EL (cell line): ENCODE measurements at places on chromosomes 3 and 15.
A peak's percentile ranks its signal among the peaks of the same experiment; 100 is the strongest.

GRCh38 chr3:137471558-137472204 is 292.4 kb upstream of the SOX14 start:
- no peak for DNase-seq

- peak; percentile 37 for DNase-seq
Measured at GRCh38 chr3:167876620-167877281, 141.2 kb downstream of the SERPINI1 start.

GRCh38 chr3:167575000-167575600 is 78.6 kb downstream of the WDR49 start:
- DNase-seq, result no peak

DNA sequence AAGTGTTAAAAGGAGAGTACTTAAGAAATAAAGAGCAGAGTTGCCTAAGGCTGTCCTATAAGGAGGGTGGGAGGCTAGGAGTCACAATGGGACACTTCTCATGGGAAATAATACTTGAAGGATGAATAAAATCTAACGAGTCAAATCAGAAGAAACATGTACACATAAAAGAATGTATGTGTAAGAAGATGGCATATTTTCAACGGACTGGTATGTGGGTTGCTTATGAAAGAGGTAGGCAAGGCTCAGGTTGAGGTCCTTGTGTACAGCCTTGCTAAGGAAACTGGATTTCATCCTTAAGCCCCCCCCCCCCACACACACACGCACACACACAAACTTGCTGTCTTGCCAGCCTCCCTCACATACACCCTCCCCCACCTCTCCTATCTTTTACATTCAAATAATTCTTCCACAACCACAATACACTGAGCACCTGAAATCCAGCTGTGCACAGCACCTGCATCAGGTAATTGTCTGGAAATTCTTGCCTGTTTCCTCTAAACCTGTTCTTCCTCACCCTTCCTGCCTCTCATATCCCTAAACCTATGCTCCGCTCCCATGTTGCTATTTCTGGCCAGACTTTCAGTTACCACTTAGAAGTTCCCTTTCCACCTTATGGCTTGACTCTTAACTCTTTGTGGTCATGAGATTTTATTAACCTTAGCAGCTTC is 79.2 kb downstream of the FMN1 start:
- DNase-seq, result no peak

- no peak for DNase-seq
Measured at GRCh38 chr3:184409331-184409926, 29.6 kb downstream of the CHRD start.

GRCh38 chr3:148643389-148643840 is 54.3 kb upstream of the AGTR1 start:
- peak; percentile 88 for DNase-seq

- no peak for DNase-seq
Measured at GRCh38 chr15:34804113-34804512, 8.8 kb upstream of the ACTC1 start.

DNA sequence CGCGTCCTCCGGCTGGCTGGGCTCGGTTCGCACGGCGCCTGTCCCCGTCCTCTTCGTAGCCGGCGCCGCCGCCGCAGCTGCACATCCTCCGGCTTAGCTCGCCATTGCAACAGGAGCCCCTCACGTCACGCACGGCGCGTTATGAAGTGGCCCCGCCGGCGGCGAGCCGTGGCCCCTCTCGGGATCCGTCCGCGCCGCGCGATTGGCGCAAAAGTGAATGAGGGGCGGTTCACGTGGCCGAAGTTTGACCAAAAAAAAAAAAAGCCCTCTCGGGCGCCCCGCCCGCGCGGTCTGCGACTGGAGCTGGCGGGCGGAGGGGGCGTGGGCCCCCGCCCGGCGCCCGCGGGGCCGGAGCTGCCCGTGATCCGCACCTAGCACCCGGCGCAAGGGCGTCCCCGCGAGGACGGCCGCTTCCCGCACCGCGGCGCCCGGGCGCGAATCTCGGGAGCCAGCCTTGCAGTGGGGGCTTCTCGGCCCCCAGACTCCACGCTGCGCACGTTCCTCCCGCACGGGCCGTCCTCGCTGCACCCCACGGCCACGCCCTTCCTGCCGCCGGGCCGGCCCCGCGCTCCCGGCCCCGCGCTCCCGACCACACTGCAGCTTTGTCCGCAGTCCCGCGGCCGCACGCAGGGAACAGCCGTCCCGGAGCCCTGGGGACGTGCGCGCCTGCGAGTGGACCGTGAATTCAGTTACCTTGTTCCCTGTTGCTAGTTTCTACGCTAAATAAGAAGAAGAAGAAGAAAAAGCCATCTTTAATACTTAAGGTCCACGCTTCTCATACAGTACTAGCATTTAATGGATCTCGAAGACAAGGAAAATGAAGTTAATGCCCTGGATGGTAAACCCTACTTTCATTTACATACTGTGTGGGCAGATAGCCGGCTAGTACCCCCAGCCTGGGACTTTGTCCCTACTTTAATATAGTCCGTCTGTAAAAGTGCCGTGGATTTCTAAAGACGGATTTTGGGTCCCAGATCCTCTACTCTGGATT is at the start of gene CHSY1:
TSS of gene CHSY1 (minus strand) at position 219 of the 991 bp plus-strand sequence. CDS start 592 bp downstream, outside the sequence.
- peak; percentile 93 for DNase-seq

- no peak for DNase-seq
Measured at GRCh38 chr3:143276592-143276991, 157.0 kb downstream of the CHST2 start.

- DNase-seq, result no peak
Measured at GRCh38 chr3:15531346-15531745, 9.8 kb upstream of the COLQ start.

DNA sequence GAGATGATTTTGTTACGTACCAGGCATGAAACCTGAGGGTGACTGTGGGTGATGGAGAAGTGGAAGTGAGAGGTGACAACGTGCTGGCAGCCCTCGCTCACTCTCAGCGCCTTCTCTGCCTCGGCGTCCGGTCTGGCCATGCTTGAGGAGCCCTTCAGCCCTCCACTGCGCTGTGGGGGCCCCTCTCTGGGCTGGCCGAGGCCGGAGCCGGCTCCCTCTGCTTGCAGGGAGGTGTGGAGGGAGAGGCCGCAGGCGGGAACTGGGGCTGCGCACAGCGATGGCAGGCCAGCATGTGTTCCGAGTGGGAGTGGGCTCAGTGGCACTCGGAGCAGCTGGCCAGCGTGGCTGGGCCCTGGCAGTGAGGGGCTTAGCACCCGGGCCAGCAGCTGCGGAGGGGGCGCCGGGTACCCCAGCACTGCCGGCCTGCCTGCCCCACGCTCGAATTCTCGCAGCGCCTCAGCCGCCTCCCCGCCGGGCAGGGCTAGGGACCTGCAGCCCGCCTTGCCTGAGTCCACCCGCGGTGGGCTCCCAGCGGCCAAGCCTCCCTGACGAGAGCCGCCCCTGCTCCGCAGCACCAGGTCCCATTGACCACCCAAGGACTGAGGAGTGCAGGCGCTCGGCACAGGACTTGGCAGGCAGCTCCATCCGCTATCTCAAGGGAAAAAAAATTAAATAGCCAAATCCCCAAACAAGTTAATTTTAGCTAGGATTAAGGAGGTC is 29.7 kb upstream of the MYRIP start:
- DNase-seq, result no peak

DNA sequence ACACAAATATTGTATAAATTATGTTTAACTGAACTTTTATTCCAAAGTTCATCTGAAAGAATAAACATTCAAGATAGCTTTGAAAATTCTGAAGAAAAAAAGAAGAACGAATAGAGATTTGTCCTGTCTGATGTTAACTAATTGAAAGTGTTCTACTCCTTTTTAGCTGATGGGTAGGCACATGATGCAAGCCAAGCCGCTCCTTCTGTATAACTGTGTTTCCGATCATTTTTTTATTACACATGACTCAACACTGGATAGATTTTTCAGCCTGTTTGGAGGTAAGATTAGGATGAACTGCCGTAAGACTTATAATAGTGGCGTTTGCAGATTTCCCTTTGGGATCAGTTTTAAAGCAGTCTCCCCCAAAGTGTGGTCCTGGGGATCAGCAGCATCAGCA is 19.0 kb downstream of the NSUN3 start:
- DNase-seq, result no peak

DNA sequence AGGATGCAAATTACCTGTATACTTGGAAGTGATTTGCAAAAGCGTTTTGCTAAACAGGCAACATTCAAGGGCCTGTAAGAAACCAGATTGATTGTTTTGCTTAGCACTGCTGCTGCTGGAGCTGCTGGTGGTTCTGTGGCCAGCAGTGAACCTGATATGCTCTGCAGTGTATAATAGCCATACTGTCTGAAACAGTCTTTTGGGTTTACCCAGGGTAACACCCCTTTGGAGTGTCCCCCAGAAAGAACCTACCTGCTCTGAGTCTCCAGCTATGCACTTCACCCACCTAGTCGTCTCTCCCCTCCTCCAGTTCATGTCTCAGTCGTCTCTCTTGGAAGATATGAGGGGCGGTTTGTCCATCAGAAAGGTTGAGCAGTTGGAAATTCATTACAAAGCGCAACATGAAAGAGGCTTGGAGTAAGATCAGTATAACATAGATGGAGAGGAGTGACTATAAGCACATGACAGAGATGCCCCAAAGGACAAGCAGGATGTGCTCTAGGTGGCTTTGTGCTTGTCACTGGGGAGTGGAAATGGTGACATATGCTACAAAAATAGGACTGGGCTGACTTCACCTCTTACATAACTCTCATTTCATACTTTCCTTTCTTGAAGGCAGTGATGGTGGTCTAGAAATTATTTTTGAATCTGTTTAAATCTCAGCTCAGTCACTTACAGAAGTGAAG is 3.8 kb downstream of the MKRN2 start:
- DNase-seq, result no peak

DNA sequence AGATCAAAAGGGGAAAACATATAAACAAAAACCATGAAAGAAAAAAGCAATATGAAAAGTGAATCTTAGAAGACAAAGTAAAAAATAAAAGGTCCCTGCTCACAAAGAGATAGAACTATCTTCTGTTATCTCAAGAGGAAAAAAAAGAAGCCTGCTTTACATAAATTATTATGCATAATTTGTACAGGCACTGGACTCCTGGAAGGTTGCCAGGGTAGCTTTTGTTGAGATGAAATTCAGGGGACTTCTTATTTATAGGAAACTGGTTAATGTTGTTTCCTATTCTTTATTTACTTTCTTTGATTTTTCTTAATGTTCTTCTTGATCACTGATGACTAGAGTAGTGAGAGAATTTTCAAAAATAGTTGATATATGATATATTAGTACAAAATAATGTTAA is 66.9 kb downstream of the PPM1L start:
- DNase-seq, result no peak

- no peak for DNase-seq
Measured at GRCh38 chr15:77716632-77717332, 84.1 kb upstream of the LINGO1 start.

- peak; percentile 85 for DNase-seq
Measured at GRCh38 chr3:29922992-29923746, 642.3 kb downstream of the RBMS3 start.

DNA sequence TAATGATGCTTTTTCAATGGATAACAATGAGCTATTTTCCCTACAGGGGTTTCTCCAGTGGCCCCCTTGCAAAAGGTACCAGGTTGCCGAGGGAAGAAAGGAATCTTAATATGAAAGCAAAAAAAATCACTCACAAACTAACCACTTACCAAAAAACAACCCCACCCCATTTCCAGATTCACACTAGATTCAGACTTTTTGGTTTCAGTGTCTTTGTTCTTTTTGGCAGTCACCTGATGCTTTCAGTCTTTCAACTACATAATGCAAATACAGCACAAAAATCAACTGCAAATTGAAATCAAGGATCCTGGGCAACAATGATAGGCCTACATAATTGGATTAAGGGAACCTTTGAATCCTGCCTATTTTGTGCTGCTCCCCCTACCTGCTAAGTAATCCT is 71.1 kb upstream of the RAP2B start:
- DNase-seq, result no peak

- no peak for DNase-seq
Measured at GRCh38 chr3:13158408-13158807, 85.2 kb upstream of the IQSEC1 start.

GRCh38 chr15:28264166-28264565 is 57.8 kb downstream of the HERC2 start:
- no peak for DNase-seq

DNA sequence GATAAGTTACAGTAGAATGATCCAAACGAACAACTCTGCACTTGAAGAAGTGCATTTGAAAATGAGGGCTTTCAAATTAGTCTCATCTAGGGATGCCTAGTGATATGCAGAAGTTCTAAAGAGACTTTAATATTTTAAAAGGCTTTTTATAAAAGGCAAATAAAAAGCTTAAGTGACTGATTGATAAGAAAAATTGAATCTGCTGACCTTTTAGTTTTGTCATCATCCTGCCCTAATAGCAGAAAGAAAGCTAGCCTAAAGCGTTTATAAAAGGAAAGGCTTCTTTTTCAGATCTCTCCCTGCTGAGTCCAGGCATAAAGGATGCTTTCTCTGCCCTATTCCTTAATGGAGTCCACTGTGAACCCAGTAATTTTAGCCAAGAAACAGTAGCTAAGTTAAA is 72.7 kb upstream of the ALDH1L1 start:
- DNase-seq, result no peak

DNA sequence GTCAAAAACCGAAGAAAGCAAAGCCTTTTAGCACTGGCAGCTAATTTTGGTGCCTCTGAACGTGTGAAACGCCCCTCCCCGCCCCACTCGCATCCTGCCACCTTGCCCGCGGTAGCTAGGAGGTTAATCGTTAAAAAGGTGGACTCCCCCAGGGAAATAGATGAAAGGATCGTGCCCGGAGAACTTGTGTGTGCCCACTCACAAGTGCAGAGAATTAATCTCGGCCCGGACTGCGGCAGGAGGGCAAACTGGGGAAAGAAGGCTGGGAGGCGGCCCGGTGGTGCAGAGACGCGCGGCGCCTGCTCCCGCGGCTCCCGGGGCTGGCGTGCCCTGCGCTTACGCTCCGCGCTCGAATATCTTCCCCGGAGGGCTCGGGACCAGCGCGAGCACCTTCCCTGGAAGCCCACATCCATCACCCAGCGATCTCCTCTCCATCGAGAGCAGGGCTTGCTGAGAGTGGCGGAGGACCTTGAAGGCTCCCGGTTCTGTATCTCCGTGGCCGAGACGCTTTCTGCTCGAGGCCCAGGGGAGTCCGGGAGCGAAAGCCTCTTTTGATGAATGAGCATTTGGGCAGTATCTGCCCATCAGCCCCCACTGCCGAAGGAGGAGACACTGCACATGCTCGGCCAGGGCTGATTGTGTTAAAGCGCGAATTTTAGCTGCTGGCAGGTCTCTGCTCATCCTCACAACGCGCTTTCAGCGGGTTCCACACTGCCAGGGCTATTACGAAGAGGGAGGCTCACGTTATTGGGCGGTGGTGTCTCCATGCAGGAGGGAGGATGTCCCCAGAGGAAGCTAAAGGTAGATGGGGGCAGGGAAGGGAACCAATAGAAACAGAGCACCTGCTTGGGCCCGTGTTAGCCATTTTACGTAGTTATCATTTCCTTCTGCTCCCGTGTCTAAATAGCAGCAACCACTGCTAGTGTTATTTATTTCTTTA is 1.3 kb upstream of the SPTSSB start:
- peak; percentile 34 for DNase-seq
